ENCODE measurements at places on chromosomes 16 and 17.

GRCh38 chr17:45584092-45585036 lies 93.8 kb upstream of the PLEKHM1 start:
- DNase-seq, result peak; percentile 52

- no peak for DNase-seq
Observed at GRCh38 chr17:82029990-82030469, 1.4 kb upstream of the RAC3 start.

DNA sequence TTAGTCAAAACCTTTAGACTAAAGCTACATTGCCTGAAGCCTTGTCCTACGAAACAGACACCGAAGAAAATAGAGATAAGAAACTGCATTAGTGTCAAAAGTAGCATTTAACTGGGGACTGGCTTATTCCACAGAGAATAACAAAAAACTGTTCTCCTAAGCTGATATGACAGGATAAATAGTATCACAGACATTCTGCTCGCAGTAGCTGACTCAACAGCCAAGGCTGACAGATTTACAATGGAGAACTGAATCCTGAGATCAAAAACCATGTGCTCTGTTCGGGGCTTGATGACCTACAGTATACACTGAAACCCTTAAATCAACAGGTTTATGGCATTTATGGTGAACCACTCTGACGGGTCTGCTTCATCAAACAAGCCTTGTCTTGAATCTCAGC lies 25.5 kb downstream of the ADAMTS18 start:
- DNase-seq, result no peak

GRCh38 chr16:59088431-59088830 lies 354.3 kb upstream of the GOT2 start:
- no peak for DNase-seq

- DNase-seq, result no peak
Observed at GRCh38 chr17:79830303-79830702, 8.9 kb downstream of the CBX4 start.

GRCh38 chr16:79786389-79786788 lies 185.9 kb upstream of the MAF start:
- no peak for DNase-seq

- DNase-seq, result no peak
Observed at GRCh38 chr17:45370949-45371413, 54.2 kb upstream of the MAP3K14 start.

DNA sequence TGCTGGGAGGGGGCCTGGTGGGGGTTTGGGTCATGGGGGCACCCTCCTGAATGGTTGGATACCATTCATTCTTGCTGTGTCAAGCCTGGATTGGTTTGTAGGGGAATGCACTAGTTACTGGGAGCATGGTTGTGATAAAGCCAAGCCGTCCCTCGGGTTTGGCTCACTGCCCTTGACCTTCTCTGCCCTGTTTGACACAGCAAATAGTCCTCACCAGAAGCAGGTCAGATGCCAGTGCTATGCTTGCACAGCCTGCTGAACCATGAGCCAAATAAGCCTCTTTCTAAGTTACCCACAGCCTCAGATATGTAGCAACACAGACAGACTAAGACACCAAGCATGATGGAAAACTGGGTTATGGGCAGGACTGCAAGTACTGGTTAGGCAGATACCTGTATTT lies 14.6 kb downstream of the ZNF778 start:
- no peak for DNase-seq

GRCh38 chr16:89366561-89367537 lies 123.5 kb downstream of the ANKRD11 start:
- no peak for DNase-seq

DNA sequence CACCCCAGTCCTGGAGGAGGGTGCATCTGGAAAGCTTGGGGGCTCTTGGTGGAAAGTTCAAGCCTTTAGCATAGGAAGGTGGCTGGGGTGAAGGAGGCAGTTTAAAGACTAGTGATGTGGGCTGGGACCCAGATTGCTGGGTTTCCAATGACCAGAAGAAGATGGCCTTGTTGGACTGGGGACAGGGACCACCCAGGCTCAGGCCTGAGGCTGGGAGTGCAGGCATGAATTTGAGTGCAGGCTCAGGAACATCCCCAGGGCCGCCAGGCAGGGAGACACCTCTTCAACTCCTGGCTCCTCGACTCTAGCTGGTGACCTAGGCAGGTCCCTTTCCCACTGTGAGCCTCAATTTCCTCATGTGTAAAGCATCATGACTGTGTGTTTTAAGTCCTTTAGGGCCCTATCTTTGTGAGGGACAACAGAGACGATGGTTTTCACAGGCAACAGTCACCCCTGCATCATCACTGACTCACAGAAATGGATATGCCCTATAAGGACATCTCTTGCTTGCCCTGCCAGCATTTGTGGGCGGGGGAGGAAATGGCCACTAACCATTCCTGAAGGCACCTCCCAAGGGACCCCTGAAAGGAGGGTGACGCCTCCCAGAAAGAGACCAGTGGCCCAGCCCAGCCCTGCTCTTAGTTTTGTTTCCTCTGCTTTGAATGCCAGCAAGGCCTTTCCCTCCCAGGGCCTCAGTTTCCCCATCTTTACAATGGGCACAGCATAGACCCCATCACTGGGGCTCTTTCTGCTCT lies 11.1 kb downstream of the NLRC5 start:
- DNase-seq, result peak; percentile 53

DNA sequence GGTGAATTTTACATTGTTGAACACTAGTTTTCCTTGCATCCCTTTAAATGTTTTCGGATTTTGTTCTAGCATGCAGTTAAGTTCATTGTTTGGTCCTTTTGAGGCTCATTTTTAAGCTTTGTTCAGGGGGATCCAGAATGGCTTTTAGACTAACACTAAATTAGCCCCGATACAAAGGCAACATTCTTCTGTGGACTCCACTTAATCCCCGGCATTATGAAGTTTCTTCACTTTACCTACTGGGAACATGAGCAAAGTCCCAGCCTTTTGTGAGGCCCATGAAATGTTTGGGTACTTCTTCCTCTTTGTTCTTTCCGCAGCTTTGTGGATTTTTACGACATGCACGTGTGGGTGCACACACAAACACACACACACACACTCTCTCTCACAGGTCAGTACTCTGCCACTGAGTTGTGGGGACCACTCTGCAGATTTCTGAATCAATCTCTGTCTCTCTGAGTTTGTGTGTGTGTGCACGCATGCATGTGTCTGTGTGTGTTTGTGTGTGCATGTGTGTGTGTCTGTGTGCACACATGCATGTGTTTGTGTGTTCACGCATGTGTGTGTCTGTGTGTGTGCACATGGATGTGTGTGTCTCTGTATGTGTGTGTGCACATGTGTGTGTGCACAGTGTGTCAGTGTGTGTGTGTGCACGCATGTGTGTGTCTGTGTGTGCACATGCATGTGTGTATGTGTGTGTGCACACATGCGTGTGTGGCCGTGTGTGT lies 240.4 kb upstream of the TNRC6C start:
- no peak for DNase-seq

- DNase-seq, result no peak
Observed at GRCh38 chr17:6104956-6105648, 34.9 kb downstream of the WSCD1 start.

DNA sequence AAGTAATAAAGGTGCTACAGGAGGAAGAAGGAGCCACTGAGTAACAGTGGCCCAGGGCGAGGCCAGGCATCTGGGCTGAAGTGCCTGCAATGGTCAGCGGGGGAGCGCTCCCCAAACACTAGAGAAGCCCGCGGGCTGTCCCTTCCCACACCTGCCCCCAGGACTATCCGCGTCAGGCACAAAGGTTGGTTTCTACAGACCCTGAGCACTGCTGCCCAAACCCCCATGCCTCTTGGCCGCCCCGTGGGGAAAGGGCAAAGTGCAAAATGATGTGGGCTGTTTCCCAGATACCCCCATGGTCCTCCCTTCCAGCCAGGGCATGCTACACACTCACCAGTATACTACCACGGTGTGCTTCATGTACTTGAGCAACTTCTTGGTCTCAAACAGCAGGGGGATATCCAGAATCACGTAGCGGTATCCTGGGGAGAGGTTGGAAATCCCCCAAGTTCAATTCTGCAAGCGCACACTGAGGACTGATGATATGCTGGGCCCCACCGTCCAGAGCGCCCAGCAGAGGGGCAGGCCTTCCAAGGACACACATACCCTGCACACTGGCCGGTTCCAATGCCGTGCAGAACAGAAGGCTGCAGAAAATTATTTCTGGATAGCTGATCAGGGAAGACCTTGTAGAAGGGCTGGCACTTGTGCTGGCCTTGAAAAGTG lies 21.5 kb downstream of the DCAKD start:
- DNase-seq, result no peak

DNA sequence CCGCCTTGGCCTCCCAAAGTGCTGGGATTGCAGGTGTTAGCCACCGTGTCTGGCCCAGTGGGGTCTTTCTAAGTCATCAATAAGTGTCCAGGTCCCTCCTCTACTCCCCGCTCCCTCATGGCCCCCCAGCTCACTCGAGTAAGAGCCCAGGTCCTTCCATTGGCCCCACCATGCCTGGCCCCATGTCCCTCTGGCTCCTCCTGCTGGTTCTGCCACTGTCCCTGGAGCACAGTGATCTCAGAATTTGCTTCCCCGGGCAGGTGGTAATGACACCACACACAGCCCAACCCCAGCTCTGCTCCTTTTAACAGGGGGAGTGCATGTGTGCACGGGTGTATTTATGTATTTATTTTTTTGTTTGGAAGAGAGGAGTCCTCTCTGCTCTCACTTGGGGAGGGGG lies 19.6 kb downstream of the MGAT5B start:
- DNase-seq, result no peak

GRCh38 chr17:66459811-66460270 lies 157.4 kb downstream of the PRKCA start:
- DNase-seq, result no peak

GRCh38 chr16:55434000-55434399 lies 45.0 kb upstream of the MMP2 start:
- DNase-seq, result no peak

GRCh38 chr17:74424657-74425056 lies 7.2 kb upstream of the GPRC5C start:
- no peak for DNase-seq

DNA sequence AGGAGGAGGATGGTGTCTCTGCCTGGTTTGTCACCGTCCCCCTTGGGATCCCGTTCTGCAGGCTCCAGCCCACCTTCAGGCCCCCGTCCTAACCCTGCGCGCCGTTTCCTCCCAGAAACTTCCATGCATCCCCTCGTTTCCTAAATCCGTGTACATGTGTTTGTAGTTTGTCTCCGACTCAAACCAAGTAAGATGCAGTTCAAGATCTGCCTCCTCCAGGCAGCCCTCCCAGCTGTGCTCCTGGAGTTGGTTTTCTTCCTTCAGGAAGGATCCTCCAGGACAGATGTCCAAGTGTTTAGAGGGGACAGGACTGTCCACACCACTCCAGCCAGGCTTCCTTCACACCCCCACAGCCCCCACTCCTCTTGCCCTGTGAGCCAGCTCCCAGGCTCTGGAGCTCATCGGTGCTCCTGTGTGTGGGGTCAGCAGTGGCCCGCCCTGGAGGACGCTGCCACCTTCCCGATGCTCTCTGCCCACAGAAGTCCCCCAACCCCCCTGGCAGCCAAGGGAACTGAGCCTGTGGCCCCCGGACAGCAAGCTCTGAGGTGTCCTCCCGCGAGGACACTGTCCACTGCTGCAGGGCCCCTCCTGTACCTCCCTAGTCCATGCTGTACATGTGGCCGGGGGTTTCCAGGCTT lies 11.3 kb downstream of the BAIAP2 start:
- DNase-seq, result no peak

DNA sequence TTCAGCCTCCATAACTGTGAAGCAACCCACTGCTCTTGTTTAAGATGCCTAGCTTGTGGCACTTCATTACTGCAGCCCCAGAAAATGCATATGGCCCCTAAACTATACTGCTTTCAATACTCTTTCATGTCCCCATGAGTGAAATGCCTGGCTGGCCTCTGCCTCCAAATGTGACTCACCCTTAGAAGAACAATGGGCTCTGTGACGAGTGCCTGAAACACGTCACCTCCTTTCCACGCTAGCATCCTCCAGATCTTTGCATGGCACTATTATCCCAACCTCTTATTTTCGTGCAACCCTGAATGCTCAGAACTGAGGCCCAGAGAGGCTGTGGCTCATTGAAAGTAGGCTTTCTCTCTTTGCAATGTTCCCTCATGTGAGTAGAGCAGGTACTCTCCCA lies 233.1 kb downstream of the CBLN1 start:
- DNase-seq, result no peak

DNA sequence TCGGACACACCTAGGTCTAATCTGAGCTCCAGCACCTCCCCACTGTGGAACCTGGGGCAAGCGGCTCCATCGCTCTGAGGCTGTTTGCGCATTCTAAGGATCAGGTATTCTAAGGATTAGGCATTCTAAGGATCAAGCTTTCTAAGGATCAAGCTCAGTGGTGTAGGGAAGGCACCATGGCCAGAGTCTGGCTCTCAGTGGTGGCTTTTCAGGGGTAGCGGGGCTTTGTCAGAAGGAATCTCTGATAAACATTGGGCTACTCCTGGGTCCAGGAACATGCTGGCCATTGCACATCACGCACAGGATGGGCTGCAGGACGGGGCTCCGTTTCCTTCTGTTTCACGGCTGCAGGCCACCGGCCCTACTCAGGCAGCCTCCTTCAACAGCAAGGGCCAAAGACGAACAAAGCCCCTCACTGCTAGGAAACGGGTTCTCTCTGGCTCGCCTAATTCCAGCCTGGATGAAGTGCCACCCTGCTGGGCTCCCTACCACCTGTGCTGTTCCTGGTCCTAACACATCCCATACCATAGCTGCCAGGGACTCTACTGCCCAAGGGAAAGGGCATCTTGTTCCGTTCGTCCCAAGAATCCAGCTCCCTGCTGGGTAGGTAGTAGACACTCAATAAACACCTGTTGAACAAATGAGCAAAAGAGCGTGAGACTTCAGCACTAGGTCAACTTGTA lies 5.5 kb downstream of the C1QTNF1 start:
- DNase-seq, result no peak

- DNase-seq, result no peak
Observed at GRCh38 chr17:42629411-42630009, 20.0 kb downstream of the TUBG1 start.

DNA sequence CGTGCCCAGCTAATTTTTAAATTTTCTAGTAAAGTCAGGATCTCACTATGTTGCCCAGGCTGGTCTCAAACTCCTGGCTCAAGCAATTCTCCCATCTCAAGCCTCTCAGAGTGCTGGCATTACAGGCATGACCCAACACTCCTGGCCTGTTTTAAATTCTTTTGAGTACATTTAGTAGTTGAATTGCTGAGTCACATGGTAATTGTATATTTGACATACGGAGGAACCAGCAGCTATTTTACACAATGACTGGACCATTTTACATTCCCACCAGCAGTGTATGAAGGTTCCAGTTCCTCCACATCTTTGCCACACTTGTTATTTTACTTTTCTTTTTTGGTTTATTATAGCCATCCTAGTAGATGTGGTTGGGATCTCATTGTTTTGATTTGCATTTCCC lies 43.6 kb downstream of the RHOT1 start:
- DNase-seq, result no peak
